Prostate gland (tissue), 2 donors: ENCODE measurements at places on chromosomes 13 and 19. TPM values are rescaled to one million over a fixed set of nuclear protein-coding genes. Genes with fewer than 3 reads are reported as not detected.

DNA sequence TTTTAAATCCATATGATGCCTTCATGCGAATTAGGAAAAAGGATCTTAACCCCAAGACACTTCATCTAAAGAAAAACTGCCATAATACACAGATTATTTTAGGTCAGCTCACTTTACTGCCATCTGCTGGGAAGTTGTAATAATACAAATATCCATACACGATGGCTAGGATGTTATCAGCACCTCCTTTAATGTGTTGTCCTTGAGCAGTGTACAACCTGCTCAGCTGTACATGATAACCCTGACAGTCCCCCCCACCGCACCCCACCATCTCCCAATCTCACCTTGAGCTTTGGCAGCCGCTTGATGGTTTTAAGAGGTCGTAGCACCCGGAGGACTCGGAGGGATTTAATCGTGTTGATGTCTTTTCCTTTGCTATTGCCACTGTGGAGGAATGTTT lies 112.2 kb downstream of the IER2 start:
- DNase-seq = no peak
- H3K36me3 ChIP-seq = no peaks in the 10 kb centered on the region
- H3K4me1 ChIP-seq = no peaks in the 10 kb centered on the region
- no peaks in the 10 kb centered on the region for H3K27me3 ChIP-seq
- H3K4me3 ChIP-seq = no peak overlapping the region

DNA sequence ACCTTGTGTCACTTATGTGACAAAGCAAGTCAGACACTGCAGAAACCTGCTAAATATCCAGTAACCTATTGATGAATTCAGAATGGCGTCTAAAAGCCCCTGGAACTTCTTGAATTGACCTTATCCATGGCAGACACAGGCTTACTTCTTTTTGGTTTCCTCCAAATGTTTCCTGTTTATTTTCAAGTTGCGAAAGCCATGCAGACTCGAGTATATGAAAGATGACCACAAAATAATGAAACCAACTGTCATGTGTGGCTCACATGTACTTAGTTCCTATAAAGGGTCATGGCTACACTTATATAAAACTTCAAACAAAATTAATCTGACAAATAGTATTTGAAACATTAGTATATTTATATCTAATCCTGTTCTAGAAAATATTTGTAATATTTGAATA lies 113.1 kb upstream of the FNDC3A start:
- H3K27ac ChIP-seq = no peak overlapping the region
- H3K36me3 ChIP-seq = no peaks in the 10 kb centered on the region
- H3K4me1 ChIP-seq = no peaks in the 10 kb centered on the region
- DNase-seq = no peak
- H3K4me3 ChIP-seq = no peak overlapping the region

- no peak overlapping the region for H3K27ac ChIP-seq
- H3K4me1 ChIP-seq = no peaks in the 10 kb centered on the region
- DNase-seq = no peak
- H3K36me3 ChIP-seq = no peaks in the 10 kb centered on the region
- no peaks in the 10 kb centered on the region for H3K27me3 ChIP-seq
Observed at GRCh38 chr13:26468265-26468801, 89.2 kb upstream of the WASF3 start.

DNA sequence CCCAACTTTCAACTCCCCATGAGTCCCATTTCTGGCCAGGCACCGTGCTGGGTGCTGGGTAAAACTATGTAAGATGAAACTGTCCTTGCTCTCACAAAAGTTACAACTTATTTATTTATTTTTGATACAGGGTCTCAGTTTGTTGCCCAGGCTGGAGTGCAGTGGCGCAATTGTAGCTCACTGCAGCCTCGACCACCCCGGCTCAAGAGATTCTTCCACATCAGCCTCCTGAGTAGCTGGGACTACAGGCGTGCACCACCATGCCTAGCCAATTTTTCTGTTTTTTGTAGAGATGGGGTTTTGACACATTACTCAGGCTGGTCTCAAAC lies 12.9 kb upstream of the CADM4 start:
- H3K27me3 ChIP-seq = no peaks in the 10 kb centered on the region
- no peaks in the 10 kb centered on the region for H3K4me1 ChIP-seq
- no peak overlapping the region for H3K27ac ChIP-seq
- H3K36me3 ChIP-seq = no peaks in the 10 kb centered on the region

DNA sequence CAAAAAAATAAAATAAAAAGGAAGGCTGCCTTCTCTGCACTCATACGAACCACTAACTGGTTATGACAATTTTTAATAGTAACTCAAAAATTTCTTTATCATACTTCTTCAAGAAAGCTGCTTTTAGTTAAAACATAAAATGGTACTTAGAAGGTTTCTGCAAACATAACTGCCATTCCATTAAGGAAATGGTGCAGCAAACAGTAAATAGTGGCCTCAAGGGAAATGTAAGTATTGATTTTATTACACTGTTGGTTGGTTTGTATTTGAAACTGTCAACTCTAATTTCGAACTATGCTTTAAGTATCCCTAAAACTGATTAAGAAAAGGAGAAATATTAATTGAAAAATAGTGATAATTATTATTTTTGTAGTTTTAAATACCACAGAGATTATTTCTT lies 278.0 kb downstream of the DACH1 start:
- H3K27ac ChIP-seq = no peak overlapping the region
- H3K4me3 ChIP-seq = no peak overlapping the region
- H3K36me3 ChIP-seq = no peaks in the 10 kb centered on the region
- DNase-seq = no peak
- no peaks in the 10 kb centered on the region for H3K4me1 ChIP-seq

DNA sequence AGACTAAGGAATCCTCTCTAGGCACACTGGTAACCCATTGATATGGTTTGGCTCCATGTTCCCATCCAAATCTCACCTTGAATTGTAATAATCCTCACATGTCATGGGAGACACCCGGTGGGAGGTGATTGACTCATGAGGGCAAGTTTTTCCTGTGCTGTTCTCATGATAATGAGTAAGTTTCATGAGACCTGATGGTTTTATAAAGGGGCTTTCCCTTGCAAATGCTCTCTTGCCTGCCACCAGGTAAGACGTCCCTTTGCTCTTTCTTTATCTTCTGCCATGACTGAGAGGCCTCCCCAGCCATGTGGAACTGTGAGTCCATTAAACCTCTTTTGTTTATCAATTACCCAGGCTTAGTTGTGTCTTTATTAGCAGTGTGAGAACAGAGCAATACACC lies 81.4 kb upstream of the GPC6 start:
- no peaks in the 10 kb centered on the region for H3K27me3 ChIP-seq
- no peak overlapping the region for H3K4me3 ChIP-seq
- no peaks in the 10 kb centered on the region for H3K36me3 ChIP-seq
- no peaks in the 10 kb centered on the region for H3K4me1 ChIP-seq

GRCh38 chr13:19861762-19862161 lies 1.7 kb downstream of the ZMYM5 start:
- no peaks in the 10 kb centered on the region for H3K27me3 ChIP-seq
- peak overlapping the region; percentile 86 for H3K4me3 ChIP-seq
- H3K36me3 ChIP-seq = no peaks in the 10 kb centered on the region
- no peak for DNase-seq
- no peaks in the 10 kb centered on the region for H3K4me1 ChIP-seq

Gene SGCG
- total RNA-seq = 1.9 TPM
